ENCODE measurements at places on chromosomes 13 and 19.

DNA sequence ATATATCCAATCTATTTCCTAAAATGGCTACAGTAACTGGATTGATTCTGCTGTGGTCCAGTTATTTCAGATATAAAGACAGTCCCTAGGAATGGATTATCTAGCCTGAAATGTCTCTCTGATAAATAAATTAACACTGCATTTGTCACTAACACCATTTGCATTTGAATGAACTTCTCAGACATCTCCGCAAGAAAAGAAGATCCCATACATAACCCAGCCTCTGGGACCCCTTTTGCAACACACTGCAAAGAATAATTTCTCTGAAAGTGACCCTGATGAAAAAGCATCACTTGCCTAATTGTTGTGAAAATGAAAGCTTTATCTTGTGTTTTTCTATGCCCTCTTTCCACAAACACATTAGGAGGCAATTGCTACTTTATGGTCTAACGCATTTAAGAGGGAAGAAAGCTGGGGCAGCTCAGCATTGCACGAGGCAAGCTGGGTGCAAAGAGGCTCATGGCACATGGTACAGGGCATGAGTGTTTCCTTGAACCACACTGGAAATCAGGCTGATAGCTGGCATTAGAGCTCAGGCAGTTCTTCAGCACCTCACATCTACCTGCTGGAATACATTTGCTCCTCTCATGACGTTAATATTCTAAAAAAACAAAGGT, 379.9 kb downstream of the IRS2 start:
- DNase-seq: no peak

DNA sequence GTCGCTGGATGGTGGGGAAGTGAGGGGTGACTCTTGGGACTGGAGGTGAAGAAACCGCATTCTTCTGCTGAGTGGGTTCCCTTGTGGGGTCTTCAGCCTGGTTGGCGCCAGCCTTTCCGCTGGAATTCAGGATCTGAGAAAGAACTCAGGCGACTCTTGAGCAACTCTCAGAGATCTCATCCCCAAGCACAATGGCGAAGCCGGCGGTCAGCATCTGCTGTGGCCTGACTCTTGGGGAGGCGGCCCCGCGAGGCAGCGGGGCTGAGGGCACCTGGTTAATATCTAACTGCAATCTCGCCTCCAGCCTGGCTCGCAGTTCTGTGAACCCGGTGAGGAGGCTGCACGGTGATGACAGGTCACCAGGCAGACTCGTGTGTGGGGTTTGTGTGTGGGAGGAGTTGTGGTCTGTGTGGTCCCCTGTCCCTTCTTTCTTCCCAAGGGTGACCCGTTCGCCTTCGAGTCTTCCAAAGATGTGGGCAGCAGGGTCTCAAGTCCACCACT, 883 bp downstream of the ZNF441 start:
- peak; percentile 47 for DNase-seq

DNA sequence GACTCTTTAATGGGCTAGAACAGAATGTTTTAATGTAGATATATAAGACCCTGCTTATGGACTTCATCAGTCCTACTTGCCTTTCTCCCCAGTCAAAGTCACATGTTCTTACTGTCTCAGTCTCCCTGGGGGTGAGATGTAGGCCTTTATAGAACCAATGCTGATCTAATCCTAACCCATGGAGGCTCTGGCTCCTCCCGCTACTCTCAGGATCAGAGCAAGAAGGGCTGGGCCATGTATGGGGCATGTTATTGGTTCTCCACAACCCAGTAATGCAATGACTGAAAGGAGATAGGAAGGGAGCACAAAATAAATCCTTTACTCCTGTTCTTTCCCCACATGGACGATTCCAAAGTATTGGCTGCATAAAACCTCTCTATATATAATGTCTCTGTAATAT, 82.3 kb downstream of the UGGT2 start:
- no peak for DNase-seq

GRCh38 chr19:39166571-39167391, 30.0 kb upstream of the NCCRP1 start:
- no peak for DNase-seq

DNA sequence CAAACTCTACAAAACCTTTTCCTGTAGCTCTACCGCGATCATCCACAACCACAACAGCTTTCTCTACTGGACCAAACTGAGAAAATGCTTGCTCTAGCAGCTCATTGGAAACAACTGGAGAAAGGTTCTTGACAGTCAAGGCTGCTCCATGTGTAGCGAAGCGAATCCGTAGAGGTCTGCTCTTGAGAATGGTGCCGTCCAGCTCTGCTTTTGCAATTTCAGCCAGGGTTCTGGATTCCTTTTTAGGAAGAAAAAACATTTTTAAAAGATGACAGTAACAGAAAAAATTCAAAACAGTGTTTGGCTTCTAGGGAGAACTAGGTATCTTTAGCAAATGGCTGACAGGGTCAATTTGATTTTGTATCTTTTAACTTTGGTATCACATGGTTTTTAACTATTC, 10.4 kb downstream of the PSPC1 start:
- no peak for DNase-seq

- no peak for DNase-seq
Observed at GRCh38 chr19:48553676-48554384, 1.9 kb downstream of the SULT2B1 start.

DNA sequence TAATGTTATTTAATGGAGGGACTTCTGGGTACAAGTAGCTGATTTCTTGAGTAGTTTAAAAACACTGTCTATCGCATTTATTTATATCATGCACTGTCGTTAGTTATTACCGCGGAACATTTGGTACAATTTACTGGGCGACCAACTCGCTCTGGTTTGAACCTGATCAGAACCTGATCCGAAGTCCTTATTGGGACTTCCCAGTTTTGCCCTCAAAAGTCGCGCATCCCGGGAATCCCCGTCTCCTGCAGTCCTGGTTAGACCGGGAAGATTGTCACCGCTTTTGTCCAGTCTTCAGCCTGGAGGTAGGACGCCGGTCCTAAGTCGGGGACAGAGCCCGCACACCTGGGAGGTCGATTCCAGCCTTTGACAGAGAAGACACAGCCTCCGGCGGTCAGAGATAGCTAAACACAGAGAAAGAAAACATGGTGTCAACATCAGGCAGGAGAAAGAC, 694 bp downstream of the CLN5 start:
- peak; percentile 19 for DNase-seq

DNA sequence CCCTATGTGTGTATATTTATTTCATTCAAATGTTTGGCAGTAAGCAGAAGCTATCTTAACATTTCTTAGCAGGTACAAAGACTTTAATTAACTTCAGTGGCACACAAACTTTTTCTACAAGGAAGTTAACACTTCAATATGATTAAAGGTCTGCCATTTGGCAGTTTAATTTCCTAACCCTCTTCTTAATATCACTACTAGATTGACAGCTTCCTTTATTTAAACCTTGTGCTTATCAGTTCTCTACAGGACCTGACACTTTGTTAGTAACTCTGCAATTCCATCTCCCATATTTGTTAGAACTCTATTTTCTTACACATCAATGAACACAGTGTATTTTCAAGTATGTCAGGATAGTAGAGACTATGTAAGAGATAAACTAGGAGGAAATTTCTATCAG, 152.4 kb upstream of the ATXN8OS start:
- DNase-seq: no peak

DNA sequence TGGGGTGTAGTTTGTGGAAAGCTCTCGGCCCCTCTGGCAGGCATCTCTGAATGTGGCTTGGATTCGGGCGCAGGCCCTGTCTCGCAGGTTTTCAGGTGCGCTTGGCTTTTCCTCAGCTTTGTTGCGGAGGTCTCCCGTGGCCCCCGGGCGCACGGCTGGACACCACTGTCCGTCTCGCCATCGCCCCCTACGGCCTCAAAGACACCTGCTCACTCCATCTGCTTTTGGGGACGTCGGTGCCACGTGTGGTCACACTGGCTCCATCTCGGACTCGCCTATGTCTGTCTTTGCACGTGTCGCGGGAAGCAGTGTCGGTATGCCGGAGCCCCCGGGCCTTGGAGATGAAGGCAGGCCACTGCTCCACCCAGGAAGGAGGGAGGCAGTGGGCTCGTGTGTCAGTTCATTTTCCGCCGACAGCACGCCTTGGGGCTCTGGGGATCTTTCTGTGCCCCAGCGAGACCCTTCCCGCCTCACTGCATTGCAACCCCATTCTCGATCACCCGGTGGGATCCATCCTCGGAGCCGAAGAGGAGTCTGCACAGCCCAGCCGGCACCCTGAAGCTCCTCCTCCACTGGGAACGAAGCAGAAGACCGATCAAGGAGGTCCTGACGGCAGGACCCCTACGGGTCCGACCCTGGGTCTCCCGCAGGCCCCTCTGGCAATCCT, 42.1 kb downstream of the ZNF146 start:
- DNase-seq: no peak

Measured in stimulated activated naive CD8-positive, alpha-beta T cell treated with anti-CD3 and anti-CD28 coated beads, Interleukin-15, Interleukin-2, amounts not matched to agents 100 U/mL and 50 U/mL, for 24 hours (primary cell).